ENCODE measurements at places on chromosomes 5 and 9.

DNA sequence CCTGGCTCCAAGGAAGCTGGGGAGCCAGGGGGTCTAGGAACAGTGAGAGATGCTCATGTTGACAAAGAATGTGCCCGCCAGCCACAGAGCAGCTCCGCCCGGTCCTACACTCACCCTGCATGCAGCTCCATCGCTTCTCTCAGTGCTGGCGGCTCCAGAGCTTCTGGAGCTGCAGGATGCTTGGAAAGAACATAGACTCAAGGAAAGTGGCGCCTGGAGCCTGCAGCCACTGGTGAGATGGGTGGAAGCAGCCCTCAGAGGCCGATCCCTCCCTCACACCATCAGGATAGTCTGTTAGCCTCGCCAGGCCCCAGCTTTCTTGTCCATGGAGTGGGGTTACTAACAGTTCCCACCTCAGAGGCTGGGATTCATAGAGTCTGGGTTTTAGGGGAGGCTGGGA, 26.4 kb upstream of the SLC6A19 start:
- no peak for DNase-seq

DNA sequence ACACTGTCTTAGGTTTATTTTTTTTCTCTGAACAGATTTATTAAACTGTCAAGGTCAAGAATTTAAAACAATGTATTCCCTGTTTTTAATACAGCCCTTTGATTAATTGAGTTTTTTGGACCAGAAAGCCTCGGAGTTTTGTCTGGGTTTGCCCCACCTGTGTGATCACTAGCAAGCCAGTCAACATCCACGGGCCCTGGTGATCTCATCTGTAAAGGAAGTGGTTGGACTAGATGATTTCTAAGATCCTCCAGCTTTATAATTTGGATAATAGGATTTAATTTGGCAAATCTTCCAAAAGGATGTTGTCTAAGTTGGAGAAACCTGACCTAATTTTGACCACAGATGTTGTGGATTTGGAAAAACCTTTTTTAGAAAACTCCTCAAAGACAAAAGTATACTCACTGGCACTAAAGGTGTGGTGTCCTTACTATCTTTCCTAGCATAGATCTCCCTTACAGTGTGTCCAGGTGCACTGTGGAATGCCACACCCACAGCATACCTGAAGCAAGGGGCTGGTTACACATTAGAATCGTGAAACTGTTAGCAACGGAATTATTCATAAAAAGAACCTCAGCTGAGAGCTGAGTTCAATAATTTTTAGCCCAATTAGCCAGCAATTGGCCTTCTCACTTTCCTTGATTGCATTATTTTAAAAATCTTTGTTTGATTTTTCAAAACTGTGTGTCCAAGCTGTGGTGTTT, 195.6 kb upstream of the ELL2 start:
- no peak for DNase-seq

DNA sequence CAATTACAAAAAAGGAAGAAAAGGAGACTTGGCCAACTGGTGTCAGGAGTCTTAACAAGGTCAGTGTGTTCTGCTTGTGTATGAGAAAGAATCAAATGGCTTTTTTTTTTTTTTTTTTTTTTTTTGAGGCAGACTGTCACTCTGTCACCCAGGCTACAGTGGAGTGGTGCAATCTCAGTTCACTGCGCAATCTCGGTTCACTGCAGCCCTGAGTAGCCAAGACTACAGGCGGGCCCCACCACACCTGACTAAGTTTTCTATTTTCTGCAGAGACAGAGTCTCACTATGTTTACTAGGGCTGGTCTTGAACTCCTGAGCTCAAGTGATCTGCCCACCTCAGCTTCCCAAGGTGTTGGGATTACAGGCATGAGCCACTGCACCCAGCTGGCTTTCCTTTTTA, 3.1 kb upstream of the IL7R start:
- DNase-seq, result no peak

- DNase-seq, result no peak
Observed at GRCh38 chr9:86036555-86036954, 62.8 kb downstream of the GOLM1 start.

DNA sequence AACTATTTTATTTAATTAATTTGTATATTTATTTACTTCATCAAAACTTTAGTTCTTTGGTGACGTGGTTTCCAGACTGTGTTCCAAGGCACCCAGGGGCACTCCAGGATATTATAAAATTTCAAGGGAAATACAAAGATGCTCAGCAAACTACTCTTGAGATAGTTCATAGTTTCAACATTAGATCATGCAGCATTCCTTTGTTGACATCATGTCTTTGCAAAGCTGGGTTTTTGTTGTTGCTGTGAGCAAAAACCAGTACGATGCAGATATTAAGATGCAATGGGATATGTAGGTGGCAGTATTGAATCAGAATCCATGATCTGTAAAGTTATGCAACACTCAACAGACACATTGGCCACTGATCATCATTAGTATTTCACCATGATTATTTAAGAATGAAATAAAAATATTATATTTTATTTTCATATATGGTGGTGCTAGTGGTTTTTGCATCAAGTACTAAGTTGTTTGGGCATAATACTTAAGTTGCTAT, 219.7 kb downstream of the ADCY2 start:
- no peak for DNase-seq

GRCh38 chr9:84170521-84171141, 169.9 kb downstream of the SLC28A3 start:
- DNase-seq, result peak; percentile 99

- peak; percentile 71 for DNase-seq
Observed at GRCh38 chr5:174910245-174910737, 185.9 kb downstream of the MSX2 start.

GRCh38 chr5:129904667-129905472, 605 bp downstream of the CHSY3 start:
- peak; percentile 21 for DNase-seq

DNA sequence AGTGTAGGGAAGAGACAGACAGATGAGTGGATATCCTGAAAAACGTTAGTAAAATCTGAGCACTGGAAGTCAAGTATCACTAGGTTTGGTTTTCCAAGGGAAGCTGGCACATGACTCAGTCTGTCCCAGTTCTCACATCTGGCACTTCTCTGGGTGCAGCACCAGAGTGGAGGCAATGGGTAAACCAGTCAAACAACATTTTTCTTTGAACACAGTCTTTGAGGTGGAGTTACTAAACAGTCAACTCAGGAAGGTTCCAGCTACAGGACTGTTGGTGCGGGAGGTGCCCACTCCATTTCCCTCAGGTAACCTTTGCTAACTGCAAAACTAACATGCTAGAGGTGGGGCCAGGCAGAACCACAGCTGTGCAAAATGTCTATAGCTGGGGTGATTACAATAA, 301.4 kb upstream of the RFX3 start:
- no peak for DNase-seq

DNA sequence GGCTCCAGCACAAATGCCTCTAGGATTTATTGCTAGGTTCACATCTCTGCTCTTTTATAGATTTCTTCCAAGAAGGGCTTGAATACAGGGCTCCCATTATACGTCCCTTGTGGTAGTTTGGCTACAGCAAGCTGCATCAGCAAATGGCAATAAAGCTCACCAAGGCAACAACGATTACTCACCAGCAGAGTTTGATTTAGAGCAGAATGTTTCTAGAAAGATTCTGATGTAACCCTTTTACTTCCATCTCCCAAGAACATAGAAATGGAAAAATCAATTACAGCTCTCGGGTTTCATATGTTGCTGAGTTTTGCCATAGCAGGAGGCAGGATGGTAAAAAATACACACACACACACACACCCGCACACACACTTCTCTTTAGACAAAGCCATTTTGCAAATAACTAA, 124.2 kb upstream of the TNPO1 start:
- DNase-seq, result no peak

- DNase-seq, result no peak
Observed at GRCh38 chr9:93240891-93241334, 57.0 kb downstream of the WNK2 start.

GRCh38 chr5:73446631-73447529, 1.7 kb downstream of the FOXD1 start:
- DNase-seq, result no peak

GRCh38 chr9:129320575-129321285, 142.7 kb upstream of the IER5L start:
- no peak for DNase-seq

DNA sequence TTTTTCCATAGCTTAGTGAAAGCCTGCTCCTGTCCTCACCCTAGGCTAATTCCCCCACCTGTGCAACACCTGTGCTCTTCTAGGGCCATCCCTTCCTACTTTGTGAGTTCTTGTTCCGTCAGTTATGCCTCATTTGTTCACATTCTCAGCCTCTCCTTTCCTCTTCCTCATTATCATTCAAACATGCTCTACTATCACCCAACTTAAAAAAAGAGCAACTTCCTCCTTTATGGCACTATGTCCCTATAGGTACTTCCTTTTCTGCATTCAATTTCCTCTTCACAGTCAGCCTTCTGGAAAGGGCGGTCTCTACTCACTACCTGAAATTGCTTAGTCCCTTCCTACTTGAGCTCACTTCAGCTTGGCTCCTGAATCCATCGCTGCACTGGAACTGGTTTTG, 111.8 kb upstream of the LHFPL2 start:
- no peak for DNase-seq

- DNase-seq, result peak; percentile 60
Observed at GRCh38 chr9:97525451-97525850, 24.0 kb downstream of the TMOD1 start.

DNA sequence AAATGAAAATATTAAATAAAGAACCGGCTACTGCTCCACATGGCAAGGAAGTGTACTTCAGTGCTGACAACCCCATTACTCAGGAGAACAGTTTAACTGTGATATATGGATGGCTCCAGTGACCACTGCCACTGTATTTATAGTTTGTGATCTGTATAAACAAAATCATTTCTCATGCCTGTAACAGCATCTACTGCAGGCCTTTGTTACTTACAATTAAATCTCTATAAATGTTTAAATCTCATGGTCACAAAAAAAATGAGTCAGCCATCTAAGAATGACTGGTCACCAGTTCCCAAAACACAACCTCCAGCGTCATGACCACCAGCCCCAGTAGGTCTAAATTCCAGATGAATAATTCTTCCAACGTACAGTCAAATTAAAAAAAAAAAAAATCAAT, 24.6 kb downstream of the SERINC5 start:
- peak; percentile 85 for DNase-seq

DNA sequence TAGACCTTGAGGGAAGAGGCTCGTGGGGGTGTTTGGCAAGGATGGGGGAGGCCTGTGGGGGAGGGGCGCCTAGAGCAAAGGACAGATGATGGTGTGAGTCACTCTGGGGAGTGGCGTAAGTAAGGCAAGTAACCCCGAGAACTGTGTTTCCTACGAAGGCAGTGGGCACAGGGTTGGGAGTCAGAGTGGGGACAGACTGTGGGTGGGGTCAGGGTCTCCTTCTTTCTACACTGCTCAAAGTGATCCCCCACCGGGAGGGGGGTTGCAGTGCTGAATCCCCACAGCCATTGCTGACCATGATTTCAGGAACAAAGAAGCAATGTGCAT, 136.8 kb downstream of the TENT4A start:
- no peak for DNase-seq

GRCh38 chr9:14935106-14935751, 25.0 kb upstream of the FREM1 start:
- DNase-seq, result no peak

GRCh38 chr9:2645569-2645968, 24.0 kb downstream of the VLDLR start:
- DNase-seq, result no peak

GRCh38 chr5:20572614-20573013, 584.6 kb upstream of the CDH18 start:
- peak; percentile 64 for DNase-seq

GRCh38 chr9:28999806-29000205, 1426.5 kb upstream of the C9orf72 start:
- DNase-seq, result no peak

GRCh38 chr5:103166706-103167105, 46.6 kb downstream of the PPIP5K2 start:
- DNase-seq, result no peak

GRCh38 chr9:113238859-113239232, 17.5 kb downstream of the SLC31A1 start:
- no peak for DNase-seq

DNA sequence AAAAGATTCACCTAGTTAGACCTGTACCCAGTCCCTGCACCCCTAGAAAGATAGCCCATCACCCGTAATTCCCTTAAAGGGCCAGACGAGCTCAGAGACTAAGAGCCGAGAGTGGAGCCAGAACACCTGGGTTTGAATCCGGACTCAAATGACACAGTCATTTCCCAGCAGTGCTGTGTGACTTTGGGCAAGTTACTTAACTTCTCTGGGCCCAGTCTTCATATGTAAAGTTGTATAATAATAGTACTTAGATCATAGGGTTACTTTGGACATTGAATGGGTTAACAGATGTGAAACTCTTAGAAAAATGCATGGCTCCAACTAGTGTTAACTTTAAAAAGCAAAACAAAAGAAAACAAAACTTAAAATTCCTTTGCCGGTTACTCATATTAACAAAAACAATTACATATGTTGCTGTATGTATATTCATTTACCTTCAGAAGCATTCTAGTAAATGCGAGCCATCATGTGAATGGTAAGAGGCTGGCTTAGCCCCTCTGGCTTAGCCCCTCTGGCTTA, 40.4 kb upstream of the RASGRF2 start:
- no peak for DNase-seq

DNA sequence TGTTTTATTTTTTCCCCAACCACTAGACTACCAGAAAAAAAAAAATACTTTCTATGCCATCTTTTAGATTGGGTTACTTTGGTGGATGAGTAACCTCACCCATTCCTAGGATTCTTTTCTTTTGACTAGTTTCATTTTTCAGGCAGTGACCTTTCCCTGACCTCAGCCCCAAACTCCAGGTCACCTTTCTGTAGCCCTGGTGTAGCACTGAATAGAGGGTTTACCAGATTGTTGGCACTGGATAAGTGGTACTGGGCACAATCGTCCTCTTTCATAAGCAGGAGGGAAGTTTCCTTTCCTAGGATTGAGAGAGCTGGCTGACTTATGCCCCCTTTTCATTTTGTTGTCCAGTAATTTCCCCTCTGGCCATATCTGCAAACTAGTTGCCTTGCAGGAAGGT, 169.4 kb upstream of the TMEM161B start:
- DNase-seq, result peak; percentile 43

DNA sequence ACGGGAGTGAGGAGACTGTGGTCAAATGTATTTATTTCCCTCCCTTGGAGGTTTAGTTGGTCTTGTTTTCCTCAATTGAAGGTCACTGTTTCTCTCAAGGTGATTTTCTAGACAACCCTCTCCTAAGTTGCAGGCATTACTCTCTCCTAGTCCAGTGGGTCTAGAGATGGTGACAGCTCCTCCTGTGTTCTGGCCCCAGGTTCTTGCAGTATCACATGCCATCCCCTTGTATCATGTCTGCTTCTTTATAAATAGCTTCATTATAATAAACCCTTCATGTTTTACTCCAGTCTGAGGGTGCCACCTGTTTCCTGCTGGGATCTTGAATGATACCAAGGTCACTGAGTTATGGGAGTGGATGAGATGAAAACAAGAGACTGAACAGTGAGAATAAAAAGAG, 208.0 kb upstream of the KCNN2 start:
- no peak for DNase-seq

GRCh38 chr5:109455598-109456096, 45.9 kb upstream of the PJA2 start:
- DNase-seq, result peak; percentile 99

Measured in H4 (cell line).